Mesenteric fat pad (tissue), 1 donor: ENCODE measurements at places on chromosomes 7 and 10.

DNA sequence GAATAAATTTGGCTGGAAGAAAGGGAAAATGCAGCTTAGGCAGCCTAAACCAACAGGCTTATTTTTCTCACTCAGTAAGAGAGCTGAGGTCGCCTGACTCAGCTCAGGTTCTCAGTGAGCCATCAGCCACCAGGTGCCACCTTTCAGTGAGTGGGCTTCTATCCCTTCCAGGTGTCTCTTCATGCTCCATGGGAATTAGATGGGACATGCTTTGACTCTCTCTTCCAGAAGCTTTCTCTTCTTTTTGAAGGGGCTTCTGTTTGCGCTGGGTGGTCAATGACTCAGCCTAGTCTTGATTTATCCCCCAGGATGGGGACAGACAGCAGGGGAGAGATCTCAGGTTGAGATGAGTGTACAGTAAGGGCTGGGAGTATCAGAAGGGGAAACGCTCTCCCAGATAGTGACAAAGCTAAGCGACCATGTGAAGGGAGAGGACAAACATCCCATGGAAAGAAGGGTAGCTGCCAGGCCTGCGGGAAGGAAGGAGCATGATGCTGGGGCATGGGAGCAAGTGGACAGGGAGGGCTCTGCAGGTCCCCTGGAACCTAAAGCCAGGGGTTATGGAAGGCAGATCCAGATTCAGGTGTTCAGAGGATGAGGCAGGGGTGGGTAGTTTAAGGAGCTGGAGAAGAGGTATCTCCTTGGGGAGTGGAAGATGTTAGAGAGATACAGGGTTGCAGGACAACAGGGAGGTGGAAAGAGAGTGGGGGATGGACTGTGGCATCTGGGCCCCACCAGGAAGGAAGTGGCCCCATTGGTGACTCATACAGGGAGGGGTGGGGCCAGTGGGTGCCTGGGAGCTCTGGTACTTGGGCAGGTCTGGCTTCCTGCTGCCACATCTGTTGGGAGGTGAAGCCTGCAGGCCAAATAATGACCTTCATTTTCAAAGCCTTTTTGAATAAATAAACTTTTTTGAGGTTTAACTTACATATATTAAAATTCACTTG, 32.5 kb downstream of the OGDH start:
- DNase-seq, result no peak

- DNase-seq, result no peak
Observed at GRCh38 chr10:120734483-120735078, 116.6 kb upstream of the WDR11 start.

DNA sequence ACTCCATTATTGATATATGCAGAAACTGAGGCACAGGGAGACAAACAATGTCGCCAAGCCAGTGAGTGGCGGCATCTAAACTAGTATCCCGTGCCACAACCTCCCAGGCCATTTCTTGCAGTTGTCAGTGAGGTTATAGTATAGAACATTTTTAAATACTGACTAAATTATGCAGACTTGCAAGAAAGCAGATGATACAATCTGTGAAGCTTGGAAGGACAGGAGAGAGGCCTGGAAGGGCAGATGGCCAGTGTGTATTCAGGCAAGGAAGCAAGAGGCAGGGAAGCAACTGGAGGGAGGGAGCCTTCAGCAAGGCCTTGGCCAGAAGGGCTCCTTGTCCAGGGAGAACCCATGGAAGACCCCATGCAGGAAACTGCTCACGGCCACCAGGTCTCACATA, 110.3 kb upstream of the APBB1IP start:
- DNase-seq, result no peak

DNA sequence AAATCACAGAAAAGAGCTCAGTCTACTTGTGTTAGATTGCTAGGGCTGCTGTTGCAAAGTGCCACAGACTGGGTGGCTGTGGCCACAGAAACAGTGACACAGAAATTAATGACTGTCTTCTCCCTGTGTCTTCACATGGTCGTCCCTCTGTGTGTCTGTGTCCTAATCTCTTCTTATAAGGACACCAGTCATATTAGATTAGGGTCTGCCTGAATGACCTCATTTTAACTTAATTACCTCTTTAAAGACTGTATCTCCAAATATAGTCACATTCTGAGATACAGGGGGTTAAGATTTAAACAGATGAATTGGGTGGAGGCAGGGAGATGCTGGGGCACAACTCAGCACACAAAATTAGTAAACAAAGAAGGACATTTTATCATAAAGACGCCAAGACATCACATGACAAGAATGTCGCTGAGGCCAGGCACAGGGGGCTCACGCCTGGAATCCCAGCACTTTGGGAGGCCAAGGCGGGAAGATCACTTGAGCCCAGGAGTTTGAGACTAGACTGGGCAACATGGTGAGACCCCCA, 23.3 kb upstream of the PARD3 start:
- DNase-seq, result no peak

- no peak for DNase-seq
Observed at GRCh38 chr7:28360739-28361138, 51.6 kb upstream of the CREB5 start.

DNA sequence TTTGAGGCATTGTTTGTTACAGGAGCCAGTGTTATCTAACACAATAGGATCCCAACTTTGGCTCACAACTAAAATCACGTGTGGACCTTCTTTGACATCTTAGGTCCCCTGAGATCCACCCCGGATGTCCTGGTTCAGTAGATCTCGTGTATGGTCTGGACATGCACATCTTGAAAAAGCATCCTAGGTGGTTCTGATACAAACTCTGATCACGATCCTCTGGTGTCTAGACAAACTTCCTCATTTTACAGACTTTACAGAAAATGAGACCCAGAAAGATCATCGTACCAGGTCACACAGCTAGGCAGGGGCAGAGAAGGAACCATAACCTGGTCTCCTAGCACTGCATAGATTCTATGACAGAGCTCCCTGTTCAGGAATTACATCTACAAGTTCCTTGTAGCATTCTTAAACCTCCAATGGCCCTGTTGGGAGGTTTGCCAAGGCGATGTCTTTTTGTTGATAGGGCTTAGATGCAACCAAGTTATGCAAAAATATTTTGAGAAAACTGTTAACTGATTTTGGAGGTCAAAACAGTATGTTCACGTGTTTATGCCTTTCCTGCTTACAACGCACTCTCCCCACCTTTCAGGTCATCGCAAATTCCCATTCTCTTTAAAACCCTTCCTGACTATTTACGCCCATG, 30.8 kb upstream of the CHST15 start:
- no peak for DNase-seq

GRCh38 chr10:29973921-29974320, 85.5 kb downstream of the JCAD start:
- no peak for DNase-seq

DNA sequence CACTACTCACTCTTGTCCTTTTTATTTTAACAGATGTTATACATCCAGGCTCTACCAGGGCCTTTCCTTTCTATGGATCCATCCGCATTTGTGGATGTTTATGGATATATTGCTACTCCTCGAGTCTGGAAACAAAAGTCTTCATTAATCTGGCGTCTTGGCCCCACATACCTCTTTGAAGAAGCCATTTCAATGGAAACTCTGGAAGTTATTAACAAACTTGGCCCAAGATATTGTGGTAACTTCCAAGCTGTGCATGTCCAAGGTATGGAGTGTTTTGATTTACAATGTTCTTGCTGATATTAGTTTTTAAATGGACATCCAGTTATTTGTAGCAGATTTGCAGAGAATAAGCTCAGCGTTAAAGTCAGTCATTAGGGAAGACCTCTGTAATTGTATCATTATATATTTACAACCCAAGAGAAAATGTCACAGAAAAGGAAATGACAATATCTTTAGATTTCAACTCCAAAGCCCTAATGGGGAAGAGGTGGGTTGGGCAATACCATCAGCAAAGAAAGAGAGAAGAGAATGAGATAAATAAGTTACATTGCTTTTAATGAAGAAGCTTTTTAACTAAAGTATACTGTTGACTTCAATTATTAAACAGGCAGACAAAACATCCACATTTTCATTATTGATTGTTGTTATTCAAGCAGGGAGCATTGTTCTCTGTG, 102.1 kb downstream of the WDFY4 start:
- no peak for DNase-seq

GRCh38 chr7:12249706-12250105, 38.6 kb downstream of the TMEM106B start:
- no peak for DNase-seq
